NCI-H446 treated with DMSO at 0.1 percent for 48 hours (cell line): ENCODE measurements at places on chromosomes 3 and 15.

DNA sequence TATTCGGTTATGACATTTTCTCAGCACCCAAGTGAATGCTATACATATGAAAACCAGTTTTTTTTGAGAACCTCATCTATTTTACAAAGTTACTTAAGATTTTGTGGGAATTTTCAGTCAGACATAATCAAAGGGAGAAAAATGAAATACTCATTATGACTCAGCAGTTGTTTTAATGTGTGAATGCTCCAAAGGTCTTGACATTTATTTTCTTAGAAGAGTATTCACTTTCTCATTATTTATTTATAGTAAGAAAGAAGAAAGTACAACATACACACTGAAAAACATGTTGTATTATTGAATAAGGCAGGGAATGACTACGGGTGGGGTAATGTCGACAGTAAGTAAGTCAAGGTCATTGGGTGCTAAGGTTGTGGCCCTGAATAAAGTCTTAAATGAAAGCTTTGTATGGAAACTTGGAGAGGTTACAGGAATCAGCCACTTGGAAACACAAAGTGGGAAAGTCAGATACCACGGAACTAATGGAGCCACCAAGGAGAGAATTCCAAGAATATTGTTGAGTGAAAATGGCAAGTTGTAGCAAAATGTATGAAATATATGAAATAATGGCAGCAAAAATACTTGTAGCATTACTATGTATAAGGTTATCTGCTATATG lies 844.5 kb downstream of the TBL1XR1 start:
- DNase-seq, result no peak

DNA sequence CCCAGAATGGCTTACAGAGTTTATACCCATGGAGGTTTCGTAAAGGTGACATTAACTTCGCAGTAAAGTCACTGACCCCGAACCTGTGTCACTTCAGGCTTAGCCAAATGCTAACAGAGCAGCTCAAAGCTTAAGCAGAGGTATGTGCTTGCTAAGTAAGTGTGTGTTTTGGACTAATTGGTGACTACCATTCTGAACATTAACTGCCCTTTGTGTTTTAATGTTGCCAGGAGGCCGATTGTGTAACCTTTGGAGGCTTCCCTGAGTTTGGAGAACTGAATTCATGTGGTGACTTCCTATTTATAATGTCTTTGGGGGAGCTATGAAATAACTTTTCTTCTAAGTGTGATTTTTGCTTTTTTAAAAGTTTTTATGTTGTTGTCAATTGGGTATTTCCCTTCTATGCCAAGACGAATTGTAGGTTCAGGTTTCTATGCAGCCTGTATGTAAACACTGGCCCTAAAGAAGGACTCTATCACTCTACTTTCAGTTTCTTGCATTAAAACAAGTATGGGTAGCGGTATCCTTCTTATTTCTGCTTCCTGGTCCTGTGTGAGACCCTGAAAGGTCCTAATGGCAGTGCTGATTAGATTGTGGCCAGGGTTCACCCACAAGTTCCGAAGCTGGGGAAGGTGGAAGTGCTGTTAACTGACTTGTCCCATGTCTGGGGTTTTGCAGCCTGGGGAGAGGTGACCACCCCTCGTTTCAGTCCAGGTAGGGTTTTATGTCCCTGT lies 86.3 kb downstream of the IGF1R start:
- no peak for DNase-seq

GRCh38 chr15:45522328-45523165 lies at the start of gene SLC30A4:
Gene SLC30A4 (minus strand): TSS chr15:45522755. CDS start chr15:45522354, 401 bp downstream.
- DNase-seq, result no peak

GRCh38 chr3:30492322-30493192 lies 113.8 kb upstream of the TGFBR2 start:
- no peak for DNase-seq

GRCh38 chr3:62370112-62370857 lies 3.1 kb downstream of the FEZF2 start:
- DNase-seq, result no peak

DNA sequence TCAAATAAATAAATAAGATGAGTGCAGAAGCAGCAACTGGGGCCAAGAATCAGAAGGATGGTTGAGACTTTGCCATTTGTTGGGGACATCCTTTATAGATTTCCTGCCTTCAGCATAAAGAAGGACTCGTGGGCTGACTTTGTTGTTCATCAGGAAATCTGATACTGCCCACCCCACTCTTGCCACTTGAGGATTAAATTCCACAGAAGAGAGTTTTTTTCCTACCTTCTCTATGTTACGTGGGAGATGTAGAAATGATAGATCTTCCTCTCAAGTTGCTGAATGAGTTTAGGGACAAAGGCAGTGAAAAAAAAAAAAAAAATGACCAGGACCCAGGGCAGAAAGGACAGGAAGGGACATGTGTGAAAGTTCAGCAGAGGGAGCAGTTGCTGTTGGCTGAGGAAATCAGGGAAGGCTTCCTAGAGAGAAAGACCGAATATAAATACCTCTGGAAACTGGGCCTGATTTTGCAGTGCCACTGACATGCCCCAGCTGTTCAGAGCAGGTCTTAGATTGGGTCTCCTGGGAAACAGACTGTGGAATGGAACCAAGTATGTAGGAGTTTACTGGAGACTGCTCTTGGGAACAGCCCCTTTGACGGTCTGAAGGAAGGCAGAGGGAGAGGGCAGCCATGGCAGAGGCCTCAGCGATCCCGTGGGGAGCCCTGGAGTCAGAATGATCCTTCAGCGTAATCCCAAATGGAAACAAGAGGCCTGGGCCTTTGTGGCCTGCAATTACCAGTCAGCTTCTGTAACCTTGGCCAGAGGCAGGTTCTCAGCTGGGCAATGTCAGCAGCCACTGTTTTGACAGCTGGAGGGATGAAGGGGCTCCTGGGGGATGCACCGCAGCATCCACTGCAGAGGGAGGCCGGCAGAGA lies 50.9 kb downstream of the C3orf20 start:
- no peak for DNase-seq

GRCh38 chr15:33737687-33738601 lies 230.4 kb upstream of the CHRM5 start:
- DNase-seq, result no peak

DNA sequence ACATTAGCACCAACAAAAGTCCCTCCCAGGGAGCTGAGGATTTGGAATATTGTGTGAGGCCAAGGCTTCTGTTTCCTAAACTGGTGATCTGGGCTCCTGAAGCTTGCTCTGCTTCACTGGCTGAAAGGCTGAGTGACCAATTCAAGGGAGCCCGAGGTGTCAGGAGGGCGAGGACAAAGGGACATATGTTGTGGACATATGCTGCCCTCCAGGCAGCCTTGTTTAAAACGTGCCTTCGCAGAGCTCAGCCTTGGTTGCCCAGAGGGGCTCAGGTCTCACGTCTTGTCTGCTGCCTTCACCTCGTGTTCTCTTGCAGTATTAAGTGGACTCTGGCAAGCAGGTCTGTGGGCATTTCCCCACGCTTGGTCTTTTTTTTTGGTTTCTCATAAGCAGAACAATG lies 7.0 kb downstream of the SLCO3A1 start:
- DNase-seq, result no peak

GRCh38 chr15:71813723-71814470 lies 3.5 kb downstream of the NR2E3 start:
- no peak for DNase-seq

DNA sequence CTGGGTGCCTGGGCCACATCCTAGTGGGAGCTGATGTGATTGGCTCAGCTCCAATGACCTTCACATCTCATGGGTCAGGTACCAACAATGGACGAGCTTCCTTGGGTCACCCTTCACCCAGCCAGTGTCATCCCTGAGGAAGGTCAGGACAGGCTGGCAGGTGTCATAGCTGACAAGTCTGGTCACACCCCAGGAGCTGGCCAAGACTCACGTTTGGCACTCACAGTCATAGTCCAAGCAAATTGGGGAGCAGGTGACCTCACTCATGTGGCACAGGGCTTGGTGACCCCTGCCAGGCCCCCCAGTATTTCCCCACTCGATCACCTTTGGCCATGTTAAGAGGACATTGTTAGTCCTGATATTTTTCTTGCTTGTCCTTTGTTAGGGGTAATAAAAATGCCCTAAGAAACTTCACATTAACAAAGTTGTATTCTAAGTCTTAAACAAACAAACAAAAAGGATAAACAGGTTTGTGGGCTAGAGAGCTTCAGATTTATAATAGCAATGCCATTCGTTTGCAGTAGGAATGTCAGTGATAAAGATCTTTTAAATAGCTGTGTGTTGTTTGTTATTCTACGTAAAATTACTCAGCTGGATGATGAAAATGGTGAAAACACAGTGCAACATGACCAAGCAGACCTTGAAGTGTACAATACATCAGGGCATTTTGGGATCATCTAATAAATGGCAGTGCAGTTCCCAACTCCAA lies 79.5 kb upstream of the POMGNT2 start:
- no peak for DNase-seq

DNA sequence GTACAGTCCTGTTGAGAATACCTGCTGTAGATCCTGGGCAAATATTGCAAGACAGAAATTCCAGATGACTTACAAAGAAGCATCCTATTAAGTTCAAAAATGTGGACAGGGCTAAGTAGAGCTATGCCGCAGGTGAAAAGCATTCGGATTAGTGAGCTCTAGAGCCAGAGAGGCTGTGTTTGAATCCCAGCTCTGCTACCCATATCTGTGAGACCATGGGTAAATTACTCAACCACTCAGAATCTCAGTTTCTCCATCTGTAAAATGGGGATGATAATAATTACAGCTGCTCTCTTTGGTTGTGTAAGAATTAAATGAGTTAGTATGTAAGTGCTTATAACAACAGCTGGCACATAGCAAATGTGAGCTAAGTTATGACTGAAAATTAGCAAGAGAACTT lies 3.9 kb downstream of the ADAMTS7 start:
- no peak for DNase-seq

- peak; percentile 89 for DNase-seq
These were observed 43.4 kb downstream of the C2CD4A start for GRCh38 chr15:62109982-62110851.
